ENCODE measurements at places on chromosomes 13 and 19. TPM values are rescaled to one million over a fixed set of nuclear protein-coding genes. Genes with fewer than 3 reads are reported as not detected.
A peak's percentile ranks its signal among the peaks of the same experiment; 100 is the strongest.

The KLK12 gene
- total RNA-seq = not detected

DNA sequence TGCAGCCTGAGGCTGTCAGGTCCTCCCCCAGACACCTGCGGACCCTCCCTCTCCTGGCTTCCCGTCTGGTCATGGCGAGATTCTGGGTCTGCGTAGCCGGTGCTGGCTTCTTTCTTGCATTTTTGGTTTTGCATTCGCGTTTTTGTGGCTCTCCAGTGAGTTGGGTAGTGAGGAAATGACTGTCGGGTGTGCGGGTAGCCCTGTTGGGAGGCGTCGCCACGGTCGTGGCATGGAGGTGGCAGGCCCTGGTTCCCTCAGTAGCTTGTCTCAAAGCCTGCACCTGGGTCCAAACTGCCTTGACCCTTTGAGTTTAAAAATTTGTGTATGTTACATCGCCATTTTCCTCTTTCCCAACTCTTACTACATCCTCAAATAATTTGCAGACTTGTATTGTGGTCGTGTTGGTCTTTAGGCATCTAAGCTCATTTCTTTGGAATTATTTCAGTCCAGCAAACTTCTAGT is 344 bp downstream of the NHLRC3 start:
- no peaks in the 10 kb centered on the region for H3K27me3 ChIP-seq
- DNase-seq = no peak
- H3K4me1 ChIP-seq = peaks cover 31% of the 10 kb centered on the region
- H3K27ac ChIP-seq = peak overlapping the region; percentile 93
- peak overlapping the region; percentile 91 for H3K4me3 ChIP-seq

DNA sequence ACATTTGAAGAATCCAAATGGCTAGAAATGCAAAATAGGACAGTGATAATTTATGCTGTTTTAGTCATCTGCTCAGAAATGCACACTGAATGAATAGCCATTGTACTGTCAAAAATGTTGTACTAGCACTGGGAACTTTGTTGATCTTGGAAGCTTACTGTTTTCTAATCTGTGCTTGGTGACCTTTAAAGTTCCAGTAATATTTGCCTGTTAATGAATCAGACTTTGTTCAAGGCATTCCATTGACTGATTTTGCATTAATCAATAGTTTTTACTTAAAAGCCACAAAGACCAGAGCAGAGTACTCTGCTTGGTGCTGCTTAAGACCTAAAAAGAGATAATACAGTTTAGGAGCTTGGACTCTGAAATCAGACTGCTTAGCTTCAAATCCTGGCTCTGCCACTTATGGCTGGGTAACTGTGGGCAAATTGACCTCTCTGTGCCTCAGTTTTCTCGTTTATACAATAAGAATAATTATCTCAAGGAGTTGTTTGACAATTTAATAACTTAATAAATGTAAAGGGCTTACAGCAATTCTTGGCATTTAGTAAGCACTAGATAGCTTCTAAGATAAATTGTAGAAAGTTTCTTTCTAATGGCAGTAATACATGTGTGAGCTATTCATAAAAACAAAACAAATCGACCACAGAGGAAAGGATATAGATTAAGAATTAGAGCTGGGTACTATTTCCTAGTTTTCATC is 4.6 kb upstream of the SLAIN1 start:
- H3K27ac ChIP-seq = peak overlapping the region; percentile 21
- DNase-seq = peak; percentile 28
- no peak overlapping the region for H3K4me3 ChIP-seq
- H3K27me3 ChIP-seq = no peaks in the 10 kb centered on the region
- H3K4me1 ChIP-seq = peaks cover 13% of the 10 kb centered on the region
- H3K36me3 ChIP-seq = no peaks in the 10 kb centered on the region

- H3K36me3 ChIP-seq = no peaks in the 10 kb centered on the region
- peaks cover 9% of the 10 kb centered on the region for H3K4me1 ChIP-seq
- no peak overlapping the region for H3K4me3 ChIP-seq
- H3K27me3 ChIP-seq = peaks cover 12% of the 10 kb centered on the region
- peak; percentile 65 for DNase-seq
Observed at GRCh38 chr19:17385878-17386611, 8.0 kb downstream of the CCDC194 start.

GRCh38 chr19:19470579-19470978 is 44.8 kb downstream of the TSSK6 start:
- H3K36me3 ChIP-seq = peaks cover 48% of the 10 kb centered on the region
- peaks cover 16% of the 10 kb centered on the region for H3K4me1 ChIP-seq
- DNase-seq = no peak
- H3K27ac ChIP-seq = no peak overlapping the region
- H3K4me3 ChIP-seq = no peak overlapping the region
